ENCODE measurements at places on chromosomes 12 and 14. TPM values are rescaled to one million over a fixed set of nuclear protein-coding genes. Genes with fewer than 3 reads are reported as not detected.

- no peak for DNase-seq
These were observed 2.8 kb upstream of the KRT76 start for GRCh38 chr12:52779914-52780313.

The LRRC74A gene
- total RNA-seq, result not detected

The PMCH gene
- total RNA-seq, result not detected

- DNase-seq, result no peak
These were observed 319.5 kb downstream of the FUT8 start for GRCh38 chr14:65731933-65732506.

GRCh38 chr12:121796855-121797751 is 3.6 kb upstream of the RHOF start:
- peak; percentile 96 for DNase-seq

- no peak for DNase-seq
These were observed 211.0 kb upstream of the GARIN6 start for GRCh38 chr12:99436584-99436983.

GRCh38 chr12:128853600-128854197 is 421 bp downstream of the GLT1D1 start:
- DNase-seq, result peak; percentile 88

GRCh38 chr12:116561181-116561821 is 2.1 kb downstream of the MAP1LC3B2 start:
- DNase-seq, result no peak

The SERPINA1 gene
- total RNA-seq, result 0.18 TPM

DNA sequence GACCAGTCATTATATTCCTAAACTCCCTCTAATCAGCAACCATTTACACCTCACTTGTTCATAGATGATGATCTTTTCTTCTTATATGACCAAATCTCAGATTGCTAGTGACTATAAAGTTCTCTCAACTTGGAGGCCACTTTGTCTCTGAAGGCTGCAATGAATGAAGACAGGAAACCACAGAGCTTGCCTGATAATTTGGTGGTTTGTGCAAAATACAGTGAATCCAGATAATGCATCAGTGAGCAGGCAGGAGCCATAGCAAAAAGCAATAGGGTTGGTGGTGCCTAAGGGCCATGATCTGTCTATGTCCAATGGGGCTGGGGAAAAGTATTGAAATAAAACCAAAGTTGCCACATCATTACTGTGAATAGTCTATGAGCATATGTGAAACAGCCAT is 123.8 kb upstream of the LRFN5 start:
- DNase-seq, result no peak

DNA sequence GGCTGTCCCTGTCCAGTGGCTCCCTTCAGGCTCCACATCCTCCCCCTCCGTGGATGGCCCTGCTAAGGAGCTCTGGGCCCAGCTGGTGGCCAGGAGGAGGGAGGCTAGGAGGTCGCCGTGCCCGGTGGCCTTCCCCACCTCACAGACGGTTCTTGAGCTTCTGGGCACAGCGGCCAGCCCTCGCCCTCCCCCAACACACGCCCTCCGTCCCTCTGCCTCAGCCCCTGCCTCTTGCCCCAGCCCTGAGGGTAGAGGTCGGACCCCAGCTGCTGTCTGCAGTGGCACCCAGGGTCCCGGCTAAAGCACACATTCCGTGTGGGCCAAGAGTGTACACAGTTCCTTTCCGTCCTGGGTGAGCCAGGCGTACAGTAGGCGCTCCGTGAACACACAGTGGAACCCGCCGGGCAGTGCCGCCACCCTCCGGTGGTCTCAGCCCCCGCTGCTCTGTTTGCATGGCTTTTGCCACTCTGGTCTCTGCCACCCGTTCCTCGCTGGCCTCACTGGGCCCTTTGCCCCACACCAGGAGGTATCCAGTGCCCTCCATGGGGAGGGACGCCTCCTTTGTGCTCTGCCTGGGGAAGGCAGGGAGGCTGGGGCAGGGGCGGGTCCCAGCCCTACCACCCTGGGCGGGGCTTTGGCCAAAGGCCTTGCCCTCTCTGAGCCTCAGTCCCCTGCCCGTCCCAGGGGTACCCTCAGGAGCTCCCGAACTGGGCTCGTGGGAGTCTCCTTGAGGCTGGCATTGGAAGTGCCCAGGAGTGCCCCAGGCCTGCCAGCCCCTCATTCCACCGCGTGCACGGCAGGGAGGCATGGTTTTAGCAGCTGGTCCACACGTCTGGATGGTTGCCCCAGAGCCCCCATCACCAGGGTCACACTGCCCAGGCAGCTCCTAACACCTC is 13.0 kb downstream of the TRMT61A start:
- DNase-seq, result peak; percentile 91

The PPP2R5E gene
- 18.6 TPM for total RNA-seq

The OR6C76 gene
- total RNA-seq, result not detected

The HOXC9 gene
- not detected for total RNA-seq

GRCh38 chr14:105881021-105881930 is 354.9 kb downstream of the TMEM121 start:
- no peak for DNase-seq

DNA sequence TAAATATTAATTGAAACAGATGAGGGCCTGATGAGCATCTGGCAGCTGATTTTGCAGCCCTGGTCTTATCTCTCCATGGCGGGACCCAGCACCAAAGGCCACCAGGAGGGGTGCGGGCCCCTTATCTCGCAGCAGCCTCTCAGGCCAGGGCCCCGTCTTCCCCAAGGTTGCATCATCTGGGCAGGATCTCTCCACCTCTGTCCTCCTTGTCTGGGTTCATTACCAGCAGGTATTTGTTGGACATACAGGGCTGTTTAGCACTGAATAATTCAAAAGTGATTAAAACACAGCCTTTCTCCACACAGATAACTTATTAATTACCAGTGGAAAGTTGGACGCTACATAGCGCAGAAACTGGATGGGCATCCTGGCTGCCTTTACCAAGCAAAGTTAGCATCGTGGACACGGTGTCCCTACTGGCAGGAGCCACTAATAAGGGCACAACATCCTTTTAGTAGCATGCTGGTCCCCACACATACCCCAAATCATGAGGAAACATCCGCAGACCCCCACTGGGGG is 25.8 kb downstream of the TMEM120B start:
- DNase-seq, result peak; percentile 46

DNA sequence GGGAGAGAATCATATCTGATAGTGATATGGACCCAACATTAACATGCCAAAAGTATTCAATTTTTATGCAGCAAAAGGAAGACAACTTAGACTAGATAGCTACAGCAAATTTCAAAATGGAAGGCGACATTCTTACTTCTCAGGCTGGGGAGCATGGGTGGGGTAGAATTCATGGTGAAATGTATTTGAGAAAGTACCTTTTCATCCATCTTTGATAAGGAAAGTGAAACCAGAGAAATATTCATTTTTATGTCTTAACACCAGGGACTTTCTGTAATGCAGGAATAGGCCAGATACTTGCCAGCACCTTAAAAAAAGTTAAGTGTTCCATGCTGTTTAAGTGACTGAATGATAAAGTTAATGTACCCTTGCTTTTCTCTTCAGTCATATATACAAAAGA is 13.4 kb downstream of the BTG1 start:
- DNase-seq, result no peak

The PMEL gene
- 28.4 TPM for total RNA-seq

DNA sequence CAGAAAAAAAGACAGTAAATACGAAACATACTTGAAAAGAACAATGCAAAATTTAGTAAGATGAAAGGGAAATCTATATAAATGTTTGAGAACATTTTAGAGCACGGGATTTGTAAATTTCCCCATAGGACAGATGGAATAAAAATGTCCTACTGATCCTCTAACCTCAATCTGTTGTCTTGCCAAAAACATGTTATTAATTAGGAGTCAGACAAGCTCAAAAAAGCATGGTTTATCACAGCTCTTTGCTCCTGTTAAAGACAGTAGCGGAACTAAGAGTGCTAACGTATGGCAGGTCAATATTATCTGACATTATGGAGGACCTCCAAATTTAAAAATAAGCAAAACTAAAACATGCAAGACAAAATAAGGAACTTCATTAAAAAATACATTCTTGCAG is 12.9 kb downstream of the GMFB start:
- DNase-seq, result no peak

The INSM2 gene
- not detected for total RNA-seq

GRCh38 chr12:39617887-39618286 is 1.7 kb downstream of the ABCD2 start:
- no peak for DNase-seq

GRCh38 chr12:120006258-120006975 is 17.4 kb downstream of the BICDL1 start:
- DNase-seq, result no peak

The TAS2R7 gene
- total RNA-seq, result not detected

The TSPAN8 gene
- not detected for total RNA-seq

The ZNF641 gene
- total RNA-seq, result 4.3 TPM

DNA sequence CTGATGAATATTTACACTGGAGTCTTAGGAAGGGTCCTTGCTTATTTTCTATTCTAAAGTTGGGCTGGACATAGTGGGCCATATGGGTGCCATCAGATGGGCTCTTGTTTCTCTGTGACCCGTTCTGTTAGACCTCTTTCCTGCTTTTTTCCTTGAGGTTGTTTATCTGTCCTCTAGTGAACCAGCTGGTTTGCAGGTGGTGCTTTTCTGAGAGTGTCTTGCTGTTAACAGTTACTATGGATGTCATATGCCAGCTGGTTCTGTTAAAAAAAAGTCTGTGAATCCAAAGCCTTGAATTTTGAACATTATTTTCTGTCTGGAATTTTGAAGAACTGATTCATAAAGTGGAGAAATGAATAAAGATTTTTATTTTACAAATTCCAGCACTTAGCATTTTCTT is 29.2 kb downstream of the ZC3H14 start:
- no peak for DNase-seq

The PARPBP gene
- total RNA-seq, result 33.5 TPM

DNA sequence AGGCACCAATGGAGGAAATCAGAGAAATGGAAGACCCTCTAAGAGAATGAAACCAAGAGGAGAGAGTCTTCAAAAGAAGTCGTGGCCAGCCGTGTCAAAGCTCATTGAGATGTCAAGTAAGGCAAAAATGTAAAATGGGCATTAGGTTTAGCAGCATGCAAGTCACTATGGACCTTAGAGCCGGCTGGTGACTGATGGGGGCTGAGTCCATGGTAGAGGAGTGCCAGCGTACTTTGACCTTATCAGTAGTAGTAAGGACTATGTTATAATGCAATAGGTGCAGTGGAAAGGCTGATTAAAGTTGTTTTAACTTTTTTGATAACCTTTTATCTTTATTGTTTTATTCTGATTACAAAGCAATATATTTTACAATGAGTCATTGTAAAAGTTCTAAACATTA is 66.5 kb downstream of the ANO6 start:
- no peak for DNase-seq

DNA sequence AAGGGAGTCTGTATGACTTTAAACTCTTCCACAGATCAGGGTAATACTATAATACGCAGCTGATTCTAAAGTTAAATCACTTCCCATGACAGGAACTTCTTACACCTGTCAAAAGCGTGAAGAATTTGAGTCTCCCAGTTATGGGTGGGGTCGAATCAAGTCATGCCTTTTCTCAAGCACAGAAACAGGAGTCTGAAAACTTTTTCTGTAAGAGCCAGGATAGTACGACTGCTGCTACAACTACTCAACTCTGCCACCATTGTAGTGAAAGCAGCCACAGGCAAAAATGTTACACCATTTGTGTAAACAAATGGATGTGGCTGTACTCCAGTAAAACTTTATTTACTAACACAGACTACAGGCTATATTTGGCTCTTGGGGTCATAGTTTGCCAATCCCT is 90.3 kb downstream of the DUSP6 start:
- DNase-seq, result no peak

The OTOGL gene
- total RNA-seq, result 0.31 TPM
